ENCODE measurements at places on chromosomes 4 and X. TPM values are rescaled to one million over a fixed set of nuclear protein-coding genes. Genes with fewer than 3 reads are reported as not detected.

STOX2 gene
- 10.6 TPM for total RNA-seq

S100P gene
- 2.3 TPM for total RNA-seq

HPSE gene
- total RNA-seq = 2.6 TPM

VGLL1 gene
- total RNA-seq = not detected

CXXC4 gene
- total RNA-seq = 0.59 TPM

UGT8 gene
- total RNA-seq = 2.1 TPM

MAGEB17 gene
- not detected for total RNA-seq

ADGRG4 gene
- total RNA-seq = not detected

DNA sequence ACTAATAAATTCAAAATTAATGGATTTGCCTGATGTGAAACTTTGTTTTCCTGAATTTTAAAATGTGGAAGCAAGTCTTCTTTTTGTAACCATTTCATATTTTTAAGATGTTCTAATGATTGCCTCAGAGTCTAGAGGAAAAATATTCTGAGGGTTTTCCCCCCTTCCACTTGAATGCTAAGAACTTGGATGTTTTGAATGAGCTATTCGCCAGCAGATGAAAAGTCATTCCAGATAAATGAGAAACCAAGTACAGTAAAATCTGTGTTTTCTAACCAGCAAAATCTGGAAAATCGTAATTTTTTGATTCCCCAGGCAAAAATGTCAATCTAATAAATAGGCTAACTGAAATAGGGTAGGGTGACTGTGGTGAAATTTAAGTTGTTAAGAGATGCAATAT, 45.6 kb downstream of the SLIT2 start:
- H3K27me3 ChIP-seq = no peaks in the 10 kb centered on the region
- no peak for DNase-seq
- H3K4me1 ChIP-seq = no peaks in the 10 kb centered on the region

GRCh38 chr4:112002248-112002661, 143.0 kb upstream of the FAM241A start:
- H3K27ac ChIP-seq = no peak overlapping the region
- H3K4me1 ChIP-seq = no peaks in the 10 kb centered on the region
- H3K4me3 ChIP-seq = no peak overlapping the region
- no peaks in the 10 kb centered on the region for H3K27me3 ChIP-seq
- H3K36me3 ChIP-seq = no peaks in the 10 kb centered on the region

DNA sequence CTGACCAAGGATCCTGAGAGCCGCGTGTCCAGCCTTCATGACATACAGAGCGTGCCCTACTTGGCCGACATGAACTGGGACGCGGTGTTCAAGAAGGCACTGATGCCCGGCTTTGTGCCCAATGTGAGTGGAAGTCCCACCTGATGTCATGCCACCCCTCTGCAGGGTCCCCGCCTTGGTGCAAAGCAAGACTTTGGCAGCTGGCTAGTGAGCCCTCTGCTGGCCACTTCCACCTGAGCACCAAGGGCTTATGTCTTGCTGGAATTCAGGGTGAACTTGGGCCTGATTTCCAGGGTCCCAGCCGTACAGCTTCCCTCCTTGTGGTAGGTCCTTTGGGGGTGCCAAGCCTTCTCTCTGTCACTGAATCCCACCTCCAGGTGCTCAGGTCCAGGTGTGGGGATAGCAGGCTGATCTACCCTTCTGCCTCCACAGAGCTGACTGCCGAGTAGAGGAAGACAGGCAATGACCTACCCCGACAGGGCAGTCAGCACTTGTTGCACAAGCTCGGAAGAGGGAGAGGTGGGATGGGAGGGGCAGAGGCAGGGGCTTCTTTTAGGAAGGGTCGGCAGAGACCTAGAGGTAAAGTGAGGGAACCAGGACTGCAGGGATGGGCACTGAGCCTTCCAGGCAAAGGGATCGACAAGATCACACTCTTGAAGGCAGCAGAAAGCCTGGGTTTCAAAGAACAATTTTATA, 248.1 kb downstream of the EVC2 start:
- H3K36me3 ChIP-seq = no peaks in the 10 kb centered on the region
- no peak overlapping the region for H3K27ac ChIP-seq
- no peaks in the 10 kb centered on the region for H3K4me1 ChIP-seq
- DNase-seq = peak; percentile 13

DNA sequence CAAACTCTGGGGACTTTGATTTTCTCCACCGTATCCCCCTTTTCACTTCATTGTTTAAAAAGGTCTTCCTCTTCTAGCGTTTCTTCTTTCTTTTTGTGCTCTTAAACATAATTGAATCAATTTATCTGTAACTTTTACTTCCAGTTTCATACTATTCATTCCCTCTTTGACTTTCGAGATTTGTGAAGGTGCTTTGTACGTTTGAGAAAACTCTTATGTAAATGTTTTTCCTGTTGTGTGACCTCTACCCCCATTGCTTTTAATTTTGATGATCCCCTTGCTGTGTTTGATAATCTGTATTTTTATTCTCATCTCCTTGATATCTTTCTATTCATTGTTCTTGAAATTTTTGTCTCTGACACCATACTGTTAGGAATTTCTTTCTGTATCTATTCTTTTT, 4.8 kb downstream of the USP38 start:
- H3K36me3 ChIP-seq = peaks cover 6% of the 10 kb centered on the region
- H3K4me3 ChIP-seq = no peak overlapping the region
- no peaks in the 10 kb centered on the region for H3K27me3 ChIP-seq
- H3K4me1 ChIP-seq = peaks cover 3% of the 10 kb centered on the region
- DNase-seq = no peak
- H3K27ac ChIP-seq = no peak overlapping the region

DNA sequence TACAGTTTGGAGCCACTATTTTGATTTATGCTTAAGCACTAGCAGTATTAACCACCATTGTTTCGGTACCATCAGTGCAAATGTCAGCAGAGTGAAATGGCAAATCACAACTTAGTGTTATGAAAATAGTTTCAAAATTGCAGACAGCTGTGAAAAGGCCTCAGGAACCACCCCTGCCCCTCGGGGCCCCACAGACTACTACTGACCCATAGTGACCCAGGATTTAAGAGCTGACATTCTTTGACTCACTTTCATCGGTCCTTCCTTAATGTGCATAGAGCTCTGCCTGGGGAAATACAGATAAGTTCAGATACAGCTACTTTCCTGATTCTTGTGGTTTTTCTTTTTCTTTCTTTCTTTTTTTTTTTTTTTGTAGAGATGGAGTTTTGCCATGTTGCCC, 3.3 kb upstream of the BBS7 start:
- no peak overlapping the region for H3K27ac ChIP-seq
- no peaks in the 10 kb centered on the region for H3K36me3 ChIP-seq
- H3K4me3 ChIP-seq = no peak overlapping the region
- H3K27me3 ChIP-seq = no peaks in the 10 kb centered on the region
- peaks cover 3% of the 10 kb centered on the region for H3K4me1 ChIP-seq

DNA sequence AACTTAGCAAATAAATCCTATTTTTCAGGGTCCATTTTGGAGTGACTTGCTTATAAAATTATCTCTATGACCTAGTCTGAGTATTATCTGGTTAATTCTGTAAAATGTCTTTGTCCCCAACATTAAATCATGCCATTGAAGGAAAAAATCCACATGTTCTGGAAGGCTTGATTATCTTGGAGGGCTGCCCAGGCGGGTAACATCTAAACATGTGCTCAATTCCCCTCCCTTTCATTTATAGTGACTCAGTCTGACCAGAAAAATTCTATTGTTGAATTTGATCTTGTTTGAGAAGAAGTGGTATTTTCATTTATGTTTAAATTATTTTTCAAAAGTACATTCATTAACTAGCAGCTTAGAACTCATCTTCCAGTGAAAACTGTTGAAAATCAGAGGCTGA, 55.4 kb upstream of the SLC10A7 start:
- H3K27ac ChIP-seq = no peak overlapping the region
- H3K36me3 ChIP-seq = no peaks in the 10 kb centered on the region
- no peaks in the 10 kb centered on the region for H3K27me3 ChIP-seq
- DNase-seq = no peak
- H3K4me1 ChIP-seq = no peaks in the 10 kb centered on the region

- H3K4me1 ChIP-seq = no peaks in the 10 kb centered on the region
- DNase-seq = no peak
- no peaks in the 10 kb centered on the region for H3K27me3 ChIP-seq
- no peak overlapping the region for H3K27ac ChIP-seq
- no peaks in the 10 kb centered on the region for H3K36me3 ChIP-seq
Observed at GRCh38 chr4:42159271-42160001, 7.0 kb upstream of the BEND4 start.

DNA sequence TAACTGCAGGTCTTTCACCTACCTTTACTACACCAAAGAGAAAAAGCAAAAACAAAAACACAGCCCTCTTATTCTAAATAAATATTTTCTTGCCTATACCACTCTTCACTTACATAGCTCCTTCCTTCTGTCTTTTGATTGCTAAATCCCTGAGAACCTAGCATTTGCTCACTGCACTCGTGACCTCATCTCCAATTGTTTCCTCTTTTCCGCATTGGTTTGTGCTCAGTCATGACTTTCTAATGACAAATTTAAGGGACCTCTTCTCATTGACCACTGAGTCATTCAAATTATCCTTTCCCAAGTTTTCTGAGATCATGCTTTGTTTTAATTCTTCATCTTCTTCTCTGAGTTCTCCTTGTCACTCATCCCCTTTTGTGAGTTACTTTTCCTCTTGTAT, 1697.1 kb downstream of the STIM2 start:
- no peak for DNase-seq
- H3K4me3 ChIP-seq = no peak overlapping the region
- H3K27me3 ChIP-seq = no peaks in the 10 kb centered on the region
- no peaks in the 10 kb centered on the region for H3K36me3 ChIP-seq
- H3K4me1 ChIP-seq = no peaks in the 10 kb centered on the region
- H3K27ac ChIP-seq = no peak overlapping the region

GRCh38 chrX:30488092-30488491, 89.5 kb downstream of the TASL start:
- no peaks in the 10 kb centered on the region for H3K36me3 ChIP-seq
- no peak overlapping the region for H3K4me3 ChIP-seq
- no peak overlapping the region for H3K27ac ChIP-seq
- H3K27me3 ChIP-seq = no peaks in the 10 kb centered on the region
- DNase-seq = no peak

- H3K4me3 ChIP-seq = no peak overlapping the region
- no peak overlapping the region for H3K27ac ChIP-seq
- no peaks in the 10 kb centered on the region for H3K4me1 ChIP-seq
- H3K36me3 ChIP-seq = no peaks in the 10 kb centered on the region
- DNase-seq = no peak
Observed at GRCh38 chr4:77002321-77003107, 53.0 kb downstream of the SEPTIN11 start.

- H3K4me3 ChIP-seq = no peak overlapping the region
- H3K27me3 ChIP-seq = no peaks in the 10 kb centered on the region
- no peaks in the 10 kb centered on the region for H3K4me1 ChIP-seq
- no peaks in the 10 kb centered on the region for H3K36me3 ChIP-seq
- H3K27ac ChIP-seq = no peak overlapping the region
- DNase-seq = peak; percentile 10
Observed at GRCh38 chrX:118225711-118226428, 109.3 kb upstream of the KLHL13 start.

DNA sequence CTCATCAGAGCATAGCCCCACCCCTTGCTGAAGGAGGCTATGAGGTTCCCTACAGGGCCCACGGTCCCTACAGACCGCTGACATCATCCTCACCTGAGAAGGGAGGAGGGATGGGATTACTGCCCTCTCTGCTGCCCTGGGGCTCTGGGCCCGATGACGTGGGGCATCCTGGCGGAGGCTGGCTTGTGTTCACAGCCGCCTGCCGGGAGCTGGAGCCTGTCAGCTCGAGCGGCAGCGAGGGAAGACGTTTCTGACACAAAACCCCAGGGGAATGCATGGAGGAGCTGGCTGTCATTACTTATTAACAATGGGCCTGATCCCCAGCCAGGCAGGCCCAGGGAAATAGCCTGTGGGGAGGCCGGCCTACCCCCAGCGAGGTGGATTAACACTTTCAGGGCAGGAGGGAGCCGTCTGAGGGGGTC, 106.6 kb upstream of the ATP6AP2 start:
- H3K36me3 ChIP-seq = no peaks in the 10 kb centered on the region
- H3K4me1 ChIP-seq = no peaks in the 10 kb centered on the region
- H3K4me3 ChIP-seq = no peak overlapping the region
- H3K27me3 ChIP-seq = no peaks in the 10 kb centered on the region
- H3K27ac ChIP-seq = no peak overlapping the region
- no peak for DNase-seq
